ENCODE measurements at places on chromosomes 1 and 21.

DNA sequence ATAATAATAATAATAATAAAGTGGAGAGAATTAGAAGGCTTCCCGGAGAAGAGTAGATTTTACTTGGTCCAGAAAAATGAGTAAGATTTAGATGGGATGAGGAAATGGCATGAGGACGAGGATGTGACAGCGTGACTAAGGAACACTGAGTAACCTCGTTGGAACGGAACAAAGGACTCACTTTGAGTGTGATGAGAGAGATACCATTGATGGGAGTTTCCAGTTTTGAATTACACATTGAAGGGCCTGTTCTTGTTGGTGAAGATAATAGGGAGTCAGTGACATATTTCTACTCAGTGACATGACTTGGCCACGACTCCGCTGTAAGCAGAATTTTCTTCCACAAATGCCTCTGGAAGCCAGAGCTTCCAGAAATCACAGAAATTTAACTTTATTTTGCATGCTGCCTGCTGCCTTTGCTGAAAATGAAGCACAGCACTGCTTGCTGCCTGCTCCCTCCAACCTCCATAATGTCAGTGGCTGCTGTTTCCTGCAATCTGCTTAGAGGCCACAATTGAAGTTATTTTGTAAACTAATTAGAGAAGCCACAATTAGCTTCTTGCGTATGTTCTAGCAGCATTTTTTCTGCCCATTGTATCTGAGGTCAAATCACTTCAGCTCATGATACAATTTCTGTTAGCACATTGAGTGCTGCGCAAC lies 33.7 kb upstream of the FBXO28 start:
- DNase-seq = no peak

DNA sequence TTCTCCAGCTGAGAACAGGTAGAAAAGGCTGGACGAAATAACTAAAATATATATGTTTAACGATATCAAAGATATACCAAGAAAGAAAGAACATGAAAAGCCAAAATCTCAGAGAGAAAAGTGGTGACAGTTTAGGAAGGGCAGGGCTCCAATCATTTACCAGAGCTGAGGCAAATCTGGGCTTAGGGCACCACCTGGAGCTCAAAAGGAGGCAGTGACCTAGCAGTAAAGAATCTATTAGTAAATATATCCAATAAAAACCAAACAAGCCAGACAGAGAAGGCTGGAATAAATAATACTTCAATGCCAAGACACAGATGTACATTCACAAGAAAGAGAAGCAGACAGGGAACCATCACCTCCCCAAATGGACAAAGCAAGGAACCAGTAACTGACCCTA lies 43.5 kb downstream of the CHIA start:
- DNase-seq = no peak

DNA sequence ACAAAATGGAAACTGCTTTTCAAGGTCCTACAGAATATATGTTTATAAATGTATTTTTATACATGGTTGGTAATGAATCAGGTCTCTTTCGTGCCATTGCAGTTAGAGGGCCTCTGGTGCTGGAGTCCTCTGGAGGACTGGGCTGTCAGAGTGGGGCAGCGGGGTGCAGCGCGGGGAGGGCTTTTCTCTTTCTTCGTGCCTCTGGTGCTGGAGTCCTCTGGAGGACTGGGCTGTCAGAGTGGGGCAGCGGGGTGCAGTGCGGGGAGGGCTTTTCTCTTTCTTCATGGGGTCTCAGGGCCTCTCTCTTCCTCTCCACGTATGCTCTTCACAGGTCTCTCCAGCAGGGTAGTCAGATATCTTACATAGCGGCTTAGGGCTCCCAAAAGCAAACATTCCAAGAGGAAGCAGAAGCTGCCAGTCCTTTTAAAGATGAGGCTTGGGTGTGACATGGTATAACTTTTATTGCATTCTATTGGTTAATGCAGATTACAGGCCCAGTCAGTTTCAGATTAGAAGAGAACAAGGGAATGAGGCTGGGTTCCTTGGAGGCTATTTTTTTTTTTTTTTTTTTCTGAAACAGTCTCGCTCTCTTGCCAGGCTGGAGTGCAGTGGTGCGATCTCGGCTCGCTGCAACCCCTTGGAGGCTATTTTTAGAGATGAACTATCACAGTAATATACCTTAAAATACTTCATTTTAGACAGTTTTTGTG lies 13.1 kb downstream of the SDCCAG8 start:
- DNase-seq = no peak

DNA sequence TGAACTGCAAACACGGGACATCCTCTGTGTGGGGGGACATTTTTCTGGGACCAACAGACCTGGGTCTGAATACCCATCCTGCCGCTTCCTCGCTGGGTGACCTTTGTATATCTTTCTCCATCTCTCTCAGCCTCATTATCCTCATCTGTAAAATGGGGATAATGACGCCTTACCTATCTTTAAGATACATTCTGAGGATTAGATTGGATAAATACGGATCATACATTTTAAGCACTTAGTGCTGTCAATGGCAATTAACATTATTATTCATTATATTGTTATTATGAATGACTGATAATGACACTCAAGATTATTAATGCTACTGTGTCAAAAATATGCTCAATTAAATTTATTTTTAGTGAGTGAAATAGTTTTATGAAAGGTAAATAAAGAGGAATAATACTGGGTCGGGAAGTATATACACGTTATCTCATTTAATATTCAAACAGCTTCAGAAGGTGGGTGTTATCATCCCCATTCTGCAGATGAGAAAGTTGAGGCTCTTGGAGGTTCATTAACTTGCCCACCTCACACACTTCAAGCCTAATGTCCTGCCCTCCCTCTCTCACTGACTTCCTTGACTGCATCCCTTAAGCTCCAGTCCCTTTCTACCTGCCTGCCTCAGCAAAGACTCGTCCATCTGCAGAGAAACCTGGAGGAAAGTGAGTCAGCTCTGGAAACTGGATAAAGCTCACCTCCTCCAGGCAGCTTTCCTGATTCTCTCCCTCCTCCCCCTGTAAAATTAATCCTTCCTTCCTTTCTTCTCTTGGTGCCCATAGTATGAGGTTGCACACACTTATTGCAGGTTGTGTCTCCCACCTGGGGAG lies 120.7 kb upstream of the JUN start:
- no peak for DNase-seq

GRCh38 chr1:184445997-184446396 lies 59.2 kb downstream of the C1orf21 start:
- DNase-seq = no peak

DNA sequence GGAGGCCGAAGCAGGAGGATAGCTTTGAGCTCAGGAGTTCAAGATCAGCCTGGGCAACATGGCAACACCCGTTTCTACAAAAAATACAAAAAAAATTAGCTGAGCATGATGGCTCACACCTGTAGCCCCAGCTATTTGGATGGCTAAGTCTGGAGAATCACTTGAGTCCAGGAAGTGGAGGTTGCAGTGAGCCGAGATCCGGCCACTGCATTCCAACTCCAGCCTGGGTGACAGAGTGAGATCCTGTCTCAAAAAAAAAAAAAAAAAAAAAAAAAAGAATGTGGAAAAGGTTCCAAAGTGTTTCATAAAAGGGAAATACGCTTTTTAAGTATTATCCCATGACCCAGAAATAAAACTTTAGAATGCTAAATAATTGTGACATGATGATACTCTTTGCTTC lies 8.0 kb downstream of the S1PR1 start:
- no peak for DNase-seq

DNA sequence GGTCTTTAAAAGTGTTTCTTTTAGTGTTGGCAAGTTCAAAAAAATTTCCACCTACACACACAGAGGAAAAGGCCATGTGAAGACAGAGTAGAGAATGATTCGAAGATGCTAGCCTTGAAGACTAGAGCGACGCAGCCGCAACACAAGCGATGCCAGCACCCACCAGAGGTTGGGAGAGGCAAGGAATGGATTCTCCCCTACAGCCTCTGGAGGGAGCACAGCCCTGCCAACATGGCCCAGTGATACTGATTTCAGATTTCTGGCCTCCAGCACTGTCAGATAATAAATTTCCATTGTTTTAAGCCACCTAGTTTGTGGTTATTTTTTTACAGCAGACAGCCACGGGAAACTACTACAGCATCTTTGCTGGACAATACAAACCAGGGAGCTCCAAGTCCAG lies 6.9 kb upstream of the ADAR start:
- DNase-seq = no peak

DNA sequence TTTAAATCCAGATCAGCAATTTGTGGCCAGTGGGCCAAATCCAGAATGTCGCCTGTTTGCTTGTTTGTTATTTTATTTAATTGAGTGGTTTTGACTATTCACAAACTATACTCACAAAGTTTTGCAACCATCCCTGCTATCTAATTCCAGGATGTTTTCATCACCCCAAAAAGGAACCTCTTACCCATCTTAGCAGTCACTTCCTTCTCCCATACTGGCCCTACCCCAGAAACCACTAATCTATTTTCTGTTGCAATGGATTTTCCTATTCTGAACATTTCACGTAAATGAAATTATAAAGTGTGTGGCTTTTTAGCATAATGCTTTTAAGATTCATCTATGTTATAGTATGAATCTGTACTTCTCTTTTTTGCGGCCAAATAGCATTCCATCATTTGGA lies 41.3 kb downstream of the WDTC1 start:
- no peak for DNase-seq

DNA sequence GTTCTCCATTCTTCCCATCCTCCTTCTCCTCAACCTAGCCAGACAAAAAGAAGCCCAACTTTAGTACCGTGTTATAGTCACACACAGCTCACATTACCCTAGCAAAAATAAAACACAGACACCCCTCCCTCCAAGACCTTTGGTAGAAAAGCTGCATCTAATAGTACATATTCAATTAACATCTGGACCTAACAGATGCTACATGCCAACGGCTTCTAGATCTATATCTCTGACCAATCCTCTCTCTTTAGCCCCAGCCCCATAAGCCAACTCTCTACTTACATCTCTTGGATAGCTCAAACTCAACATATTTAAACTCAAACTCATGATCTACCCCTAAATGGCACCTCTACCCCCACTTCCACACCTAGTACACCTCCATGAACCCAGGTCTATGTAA lies 233.1 kb downstream of the KCNH1 start:
- DNase-seq = no peak

DNA sequence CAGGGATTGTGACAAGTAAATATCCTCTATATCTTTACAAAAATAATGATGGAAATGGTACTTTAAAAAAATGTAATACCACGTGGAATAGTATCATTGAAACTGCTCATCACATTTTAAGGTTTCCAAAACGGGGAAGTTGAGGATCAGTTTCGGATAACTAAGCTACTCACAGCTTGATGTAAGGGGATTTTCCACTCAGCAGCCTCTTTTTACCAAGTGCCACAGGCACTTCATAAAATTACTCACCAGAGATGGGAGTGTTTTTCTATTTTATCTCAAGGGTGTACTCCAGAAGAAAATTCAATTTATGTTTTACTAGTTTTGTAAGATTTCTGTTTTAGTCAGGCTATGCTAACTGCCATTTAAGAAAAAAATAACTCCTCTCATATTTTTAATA lies 91.7 kb downstream of the TPR start:
- DNase-seq = no peak

- DNase-seq = no peak
These were observed 66.8 kb downstream of the TBCE start for GRCh38 chr1:235434001-235434400.

DNA sequence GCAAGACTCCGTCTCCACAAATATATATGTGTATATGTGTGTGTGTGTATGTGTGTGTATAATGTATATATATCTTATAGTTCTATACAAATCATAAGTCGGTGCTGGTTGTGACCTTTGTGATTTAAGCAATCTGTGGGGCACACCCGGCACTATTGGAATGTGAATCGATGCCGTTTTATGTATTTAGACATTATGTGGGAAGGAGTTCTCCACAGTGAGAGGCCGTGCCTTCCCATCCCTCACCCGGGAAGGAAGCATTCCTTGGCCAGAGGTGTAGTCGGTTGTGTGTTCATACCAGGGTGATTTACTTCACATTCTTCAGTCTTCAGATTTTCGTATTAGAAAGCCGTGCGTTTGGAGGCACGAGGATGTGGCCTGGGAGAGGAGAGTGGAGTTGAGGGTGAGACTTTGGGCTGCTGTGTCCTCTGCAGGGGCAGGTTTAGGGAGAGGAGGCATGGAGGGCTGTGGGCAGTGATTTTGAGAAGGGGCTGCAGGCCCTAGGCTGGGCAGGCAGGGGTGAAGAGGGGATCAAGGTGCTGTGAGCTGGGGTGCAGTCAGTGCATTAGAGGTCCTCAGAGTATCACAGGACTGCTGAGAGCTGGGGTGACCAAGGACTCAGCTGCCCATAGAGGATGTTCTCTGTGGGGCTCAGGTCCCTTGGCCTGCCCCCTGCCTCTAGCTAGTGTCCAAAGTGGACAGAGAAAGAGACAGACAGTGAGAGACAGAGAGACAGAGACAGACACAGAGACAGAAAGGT lies 57.7 kb downstream of the TRIM11 start:
- no peak for DNase-seq

DNA sequence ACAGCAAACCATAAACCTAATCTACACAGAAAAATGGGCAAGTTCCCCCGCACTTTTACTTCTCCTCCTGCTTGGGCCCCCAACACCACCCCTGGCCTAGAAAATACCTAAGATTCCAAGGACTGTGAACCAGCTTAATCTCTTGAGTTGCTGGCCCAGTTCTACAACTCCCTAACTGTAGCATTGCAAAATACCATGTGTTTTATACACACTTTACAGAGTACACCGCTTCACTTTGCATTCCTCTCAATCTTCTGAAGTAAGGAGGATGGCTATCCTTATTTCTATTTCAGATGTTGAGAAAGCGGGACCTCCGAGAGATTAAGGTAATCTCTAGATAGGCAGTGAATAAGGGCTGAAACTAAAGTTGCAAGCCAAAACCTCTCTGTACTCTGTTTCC lies 408.3 kb upstream of the NR5A2 start:
- no peak for DNase-seq

GRCh38 chr1:183986941-183987340 lies 50.6 kb downstream of the COLGALT2 start:
- no peak for DNase-seq

DNA sequence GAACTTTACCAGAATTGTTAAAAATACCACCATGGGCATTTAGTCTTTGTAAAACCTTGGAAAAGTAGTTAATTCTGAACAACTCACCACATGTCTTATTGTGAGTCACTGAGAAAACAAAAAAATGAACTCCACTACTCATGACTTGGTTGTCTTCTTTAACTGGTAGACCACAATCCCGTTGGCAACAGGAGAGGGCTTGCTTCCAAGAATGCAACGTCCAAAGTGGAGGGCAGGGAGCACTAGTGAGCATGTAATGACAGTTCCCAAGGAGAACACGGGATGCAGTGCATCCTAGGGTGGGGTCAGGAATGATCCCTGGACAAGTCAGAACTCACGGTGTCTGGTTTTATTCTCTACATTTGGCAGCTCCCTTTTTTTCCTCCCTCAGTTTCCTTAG lies 15.2 kb upstream of the HMCN1 start:
- DNase-seq = no peak

- no peak for DNase-seq
These were observed 6.2 kb upstream of the KISS1 start for GRCh38 chr1:204202481-204202880.

- no peak for DNase-seq
These were observed 45.5 kb downstream of the EVA1C start for GRCh38 chr21:32457962-32458361.

Measured in stimulated activated CD8-positive, alpha-beta memory T cell treated with anti-CD3 and anti-CD28 coated beads, Interleukin-4, amount 100 ng/mL, for 1 hour (primary cell).